Activated CD8-positive, alpha-beta memory T cell treated with anti-CD3 and anti-CD28 coated beads for 1 hour (primary cell): ENCODE measurements at places on chromosomes 1 and 21.

- no peak for DNase-seq
Observed at GRCh38 chr1:160405331-160405877, 5.0 kb downstream of the VANGL2 start.

- no peak for DNase-seq
Observed at GRCh38 chr21:41406340-41406739, 19.7 kb upstream of the MX1 start.

- no peak for DNase-seq
Observed at GRCh38 chr1:22922640-22923039, 50.0 kb downstream of the LACTBL1 start.

- DNase-seq, result no peak
Observed at GRCh38 chr1:61081686-61082310, 563 bp upstream of the NFIA start.

- DNase-seq, result no peak
Observed at GRCh38 chr1:172628401-172628800, 30.5 kb upstream of the FASLG start.
